Naive thymus-derived CD4-positive, alpha-beta T cell (primary cell): ENCODE measurements at places on chromosomes 16 and 17.
A peak's percentile ranks its signal among the peaks of the same experiment; 100 is the strongest.

- DNase-seq = no peak
These were observed 21.8 kb upstream of the KIF19 start for GRCh38 chr17:74304184-74304583.

DNA sequence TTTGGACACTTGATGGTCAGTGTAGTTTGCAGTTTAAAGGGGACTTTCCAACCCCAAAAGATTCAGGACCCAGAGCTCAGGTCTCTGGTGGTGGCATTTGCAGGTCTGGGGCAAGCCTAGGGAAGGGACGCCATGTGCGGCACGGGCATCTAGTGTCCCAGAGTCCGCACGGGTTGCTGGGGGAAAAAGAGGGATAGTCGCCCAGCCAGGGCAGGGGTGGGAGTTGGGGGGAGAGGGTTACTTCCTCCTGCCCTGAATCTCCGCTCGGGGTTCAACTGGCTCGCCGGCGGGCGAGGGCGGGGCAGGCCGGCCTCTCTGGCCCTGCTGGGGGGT lies 239 bp upstream of the CA7 start:
- no peak for DNase-seq

GRCh38 chr16:66275775-66276428 lies 90.6 kb upstream of the CDH5 start:
- no peak for DNase-seq

GRCh38 chr17:44005527-44006271 lies 1.3 kb downstream of the NAGS start:
- peak; percentile 31 for DNase-seq

- DNase-seq = no peak
These were observed 64.9 kb downstream of the TEX14 start for GRCh38 chr17:58626905-58627304.

DNA sequence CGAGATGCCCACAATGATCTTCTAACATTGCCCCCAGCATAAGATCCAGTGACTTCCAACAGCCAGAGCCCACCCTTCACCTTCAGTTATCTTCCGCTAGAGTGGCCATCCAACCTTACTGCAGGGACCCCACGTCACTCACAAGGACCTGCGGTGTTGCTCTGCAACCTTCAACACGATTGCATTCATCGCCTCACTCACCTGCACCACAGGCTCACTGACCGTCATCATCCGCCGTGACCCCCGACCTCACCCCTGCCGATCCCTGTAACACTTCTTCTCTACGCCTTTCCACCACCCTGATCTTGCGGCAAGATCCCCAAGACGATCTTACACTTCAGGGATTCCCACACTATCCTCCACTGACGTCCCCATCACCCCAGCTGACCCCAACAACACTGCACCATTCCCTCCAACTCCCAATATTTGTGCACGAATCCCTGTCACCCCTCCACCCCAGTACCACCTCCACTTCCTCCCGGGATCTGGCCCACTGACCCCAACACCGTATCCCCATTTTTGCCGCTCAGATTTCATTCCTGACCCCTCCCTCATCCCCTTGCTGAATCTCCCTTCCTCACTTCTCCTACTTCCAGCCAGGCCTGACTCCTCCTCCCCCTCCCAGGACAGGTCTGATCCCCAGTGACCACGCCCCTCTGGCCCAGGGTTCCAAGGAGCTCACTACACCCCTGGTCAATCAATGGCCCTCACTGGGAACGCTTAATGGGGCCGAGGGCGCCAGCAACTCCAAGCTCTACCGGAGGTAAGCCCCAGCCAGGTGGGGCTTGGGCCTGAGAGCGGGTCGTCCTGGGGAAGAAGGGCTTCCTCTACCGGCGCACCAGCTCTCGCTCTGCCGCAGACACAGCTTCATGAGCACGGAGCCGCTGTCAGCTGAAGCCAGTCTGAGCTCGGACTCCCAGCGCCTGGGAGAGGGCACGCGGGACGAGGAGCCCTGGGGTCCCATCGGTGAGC lies 7.6 kb downstream of the RUNDC3A start:
- DNase-seq = no peak

DNA sequence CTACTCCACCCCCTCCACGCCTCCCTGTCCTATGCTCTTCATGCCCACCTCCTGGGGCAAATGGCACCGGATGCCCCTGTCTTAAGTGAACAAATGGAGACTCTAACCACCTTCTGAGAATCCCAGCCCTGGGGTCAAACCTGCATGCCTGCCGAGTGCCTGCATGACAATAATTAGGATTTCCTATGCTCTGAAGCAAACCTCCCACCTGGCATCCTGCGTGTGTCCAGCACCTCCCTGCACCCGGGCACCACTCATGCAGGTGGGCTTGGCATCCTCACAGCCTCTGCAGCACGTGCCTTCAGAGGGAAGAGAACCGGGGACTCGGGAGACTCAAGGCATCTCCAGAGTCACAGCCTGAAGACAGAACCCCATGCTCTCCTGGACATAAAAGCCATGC lies 11.2 kb upstream of the KIFC3 start:
- no peak for DNase-seq

- DNase-seq = no peak
These were observed 209.6 kb upstream of the CACNG5 start for GRCh38 chr17:66625311-66625767.

DNA sequence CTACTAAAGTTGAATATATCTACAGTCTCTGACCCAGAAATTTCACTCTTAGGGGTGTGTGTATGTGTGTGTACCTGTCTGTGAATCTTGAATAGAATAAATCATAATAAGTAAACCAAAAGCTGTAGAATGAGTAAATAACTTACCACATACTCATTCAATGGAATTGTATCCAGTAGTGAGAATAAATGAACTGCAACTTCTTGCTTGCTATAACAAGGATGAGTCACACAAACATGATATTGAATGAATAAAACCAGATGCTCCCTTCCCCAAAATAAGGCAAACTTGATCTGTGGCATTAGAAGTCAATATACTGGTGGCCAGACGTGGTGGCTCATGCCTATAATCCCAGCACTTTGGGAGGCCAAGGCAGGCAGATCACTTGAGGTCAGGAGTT lies 259.8 kb upstream of the MON1B start:
- DNase-seq = no peak

- no peak for DNase-seq
These were observed 3.1 kb downstream of the NTHL1 start for GRCh38 chr16:2044541-2044940.

- no peak for DNase-seq
These were observed 10.0 kb downstream of the PITPNC1 start for GRCh38 chr17:67386965-67387551.

DNA sequence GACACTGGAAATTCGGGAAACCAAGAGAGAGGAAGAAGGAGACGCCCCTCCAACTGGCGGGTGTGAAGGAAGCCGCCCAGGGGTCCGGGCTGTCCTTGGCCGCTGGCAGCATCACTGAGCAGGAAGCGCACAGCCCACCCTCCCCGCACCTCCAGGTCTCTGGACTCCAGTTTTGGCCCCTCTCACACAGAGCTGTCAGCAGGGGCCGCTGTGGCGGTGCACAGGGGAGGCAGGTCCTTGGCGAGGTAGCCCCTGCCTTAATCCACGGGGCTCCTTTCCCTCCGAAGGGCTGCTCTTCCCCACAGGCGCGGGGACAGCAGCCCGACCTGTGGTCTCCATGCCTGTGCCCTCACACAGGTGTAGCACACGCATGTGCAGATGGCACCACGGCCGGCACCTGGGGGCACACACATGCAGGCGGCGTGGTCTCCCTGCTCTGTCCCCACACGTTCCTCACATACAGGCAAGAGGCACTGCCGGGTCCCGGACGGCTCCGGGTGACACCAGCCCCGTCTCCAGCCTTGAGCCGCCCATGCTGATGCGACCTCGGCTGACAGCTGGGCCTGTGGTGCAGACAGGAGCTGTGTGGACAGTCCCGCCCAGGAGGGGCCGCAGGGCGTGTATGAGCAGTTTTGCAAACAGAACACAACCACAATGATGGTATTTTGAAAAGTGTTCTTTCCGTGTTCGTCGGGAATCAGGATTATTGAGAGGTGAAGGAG lies 26.6 kb upstream of the CHMP6 start:
- DNase-seq = no peak

- DNase-seq = peak; percentile 39
These were observed 11.9 kb downstream of the EXOC7 start for GRCh38 chr17:76091526-76092286.
